ENCODE measurements at places on chromosomes 7 and 10. TPM values are rescaled to one million over a fixed set of nuclear protein-coding genes. Genes with fewer than 3 reads are reported as not detected.

- peak overlapping the region; percentile 93 for H3K27ac ChIP-seq
- H3K27me3 ChIP-seq: no peaks in the 10 kb centered on the region
- DNase-seq: peak; percentile 4
- H3K36me3 ChIP-seq: no peaks in the 10 kb centered on the region
- H3K4me1 ChIP-seq: peaks cover 55% of the 10 kb centered on the region
These were observed 482 bp downstream of the CCDC6 start for GRCh38 chr10:59905731-59906416.

DNA sequence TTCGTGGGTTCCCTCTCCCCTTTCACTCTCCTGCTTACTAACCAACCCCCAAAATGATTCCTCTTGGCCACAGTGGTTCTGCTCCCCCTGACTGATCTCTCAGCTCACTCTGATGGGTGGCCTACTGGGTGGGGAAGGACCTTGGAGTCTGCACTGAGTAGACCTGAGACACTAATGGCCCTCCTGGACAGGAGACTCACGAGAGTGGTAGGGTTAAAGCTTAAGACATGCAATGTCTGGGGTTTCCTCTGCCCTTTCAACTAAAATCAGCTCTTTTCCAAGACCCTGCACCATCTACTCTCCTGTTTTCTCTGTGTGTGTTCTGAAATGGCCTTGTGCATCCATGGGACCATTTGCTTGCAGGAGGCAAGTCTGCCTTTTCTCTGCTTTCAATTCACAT is 631.4 kb downstream of the ACTR3B start:
- H3K27ac ChIP-seq: no peak overlapping the region
- H3K27me3 ChIP-seq: no peaks in the 10 kb centered on the region
- no peak overlapping the region for H3K4me3 ChIP-seq
- no peak for DNase-seq
- no peaks in the 10 kb centered on the region for H3K4me1 ChIP-seq

GRCh38 chr10:33735464-33735923 is 401.0 kb upstream of the NRP1 start:
- H3K4me3 ChIP-seq: no peak overlapping the region
- H3K27me3 ChIP-seq: no peaks in the 10 kb centered on the region
- H3K36me3 ChIP-seq: no peaks in the 10 kb centered on the region
- H3K4me1 ChIP-seq: no peaks in the 10 kb centered on the region
- no peak for DNase-seq
- no peak overlapping the region for H3K27ac ChIP-seq

PSD gene
- 37.4 TPM for total RNA-seq

GRCh38 chr7:82507365-82507975 is 63.9 kb upstream of the CACNA2D1 start:
- no peak for DNase-seq
- H3K36me3 ChIP-seq: no peaks in the 10 kb centered on the region
- H3K4me1 ChIP-seq: no peaks in the 10 kb centered on the region
- no peak overlapping the region for H3K4me3 ChIP-seq
- no peaks in the 10 kb centered on the region for H3K27me3 ChIP-seq

GRCh38 chr10:16976803-16977202 is 152.8 kb downstream of the CUBN start:
- H3K27ac ChIP-seq: no peak overlapping the region
- peaks cover 26% of the 10 kb centered on the region for H3K4me1 ChIP-seq
- no peak overlapping the region for H3K4me3 ChIP-seq
- H3K27me3 ChIP-seq: no peaks in the 10 kb centered on the region

GRCh38 chr7:55534916-55535590 is 37.2 kb downstream of the VOPP1 start:
- H3K27ac ChIP-seq: peak overlapping the region; percentile 50
- peaks cover 16% of the 10 kb centered on the region for H3K4me1 ChIP-seq
- H3K4me3 ChIP-seq: no peak overlapping the region
- H3K27me3 ChIP-seq: no peaks in the 10 kb centered on the region

AZGP1 gene
- 0.52 TPM for total RNA-seq

- no peak overlapping the region for H3K27ac ChIP-seq
- no peak overlapping the region for H3K4me3 ChIP-seq
- no peaks in the 10 kb centered on the region for H3K36me3 ChIP-seq
These were observed 37.9 kb downstream of the PIP4K2A start for GRCh38 chr10:22676435-22676834.

DNA sequence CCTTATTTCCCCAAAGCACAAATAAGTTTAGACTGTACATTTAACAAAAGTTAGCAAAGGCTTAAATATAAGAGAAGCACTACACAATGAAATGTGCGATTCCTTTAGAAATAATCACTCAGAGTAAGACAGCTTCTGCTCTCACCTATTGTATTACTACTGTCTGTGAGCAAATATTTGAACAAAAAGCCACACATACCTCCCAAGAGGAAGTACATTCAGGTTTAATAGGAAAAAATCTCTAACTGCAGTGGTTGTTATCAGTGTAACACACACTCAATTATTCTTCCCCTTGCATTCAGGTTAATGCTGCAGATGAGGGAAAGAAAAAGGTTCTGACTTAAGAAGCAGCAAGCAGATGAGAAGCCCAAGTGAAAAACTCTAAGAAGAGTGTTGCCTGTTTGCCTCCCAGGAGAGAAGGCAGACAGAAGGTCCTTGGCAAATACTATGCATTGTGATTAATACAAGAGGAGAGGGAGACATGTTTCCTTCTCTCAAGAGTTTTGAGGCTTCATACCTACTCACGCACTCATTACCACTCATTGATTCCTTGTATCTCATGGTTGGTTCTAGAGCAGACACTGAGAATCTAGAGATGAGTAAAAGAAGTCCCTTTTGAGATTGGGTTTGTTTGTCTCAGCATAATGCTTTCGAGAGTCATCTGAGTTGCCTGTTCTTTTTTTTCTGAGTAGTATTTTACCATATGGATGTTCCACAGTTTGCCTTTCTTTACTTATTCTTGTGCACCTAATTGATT is 13.6 kb downstream of the GIMAP4 start:
- H3K4me3 ChIP-seq: no peak overlapping the region
- no peaks in the 10 kb centered on the region for H3K4me1 ChIP-seq
- no peaks in the 10 kb centered on the region for H3K36me3 ChIP-seq
- H3K27me3 ChIP-seq: peaks cover 45% of the 10 kb centered on the region
- no peak for DNase-seq

Measured in neural crest cell (in vitro differentiated cells).